Fibroblast of lung (primary cell): ENCODE measurements at places on chromosomes 4 and X. TPM values are rescaled to one million over a fixed set of nuclear protein-coding genes. Genes with fewer than 3 reads are reported as not detected.

DNA sequence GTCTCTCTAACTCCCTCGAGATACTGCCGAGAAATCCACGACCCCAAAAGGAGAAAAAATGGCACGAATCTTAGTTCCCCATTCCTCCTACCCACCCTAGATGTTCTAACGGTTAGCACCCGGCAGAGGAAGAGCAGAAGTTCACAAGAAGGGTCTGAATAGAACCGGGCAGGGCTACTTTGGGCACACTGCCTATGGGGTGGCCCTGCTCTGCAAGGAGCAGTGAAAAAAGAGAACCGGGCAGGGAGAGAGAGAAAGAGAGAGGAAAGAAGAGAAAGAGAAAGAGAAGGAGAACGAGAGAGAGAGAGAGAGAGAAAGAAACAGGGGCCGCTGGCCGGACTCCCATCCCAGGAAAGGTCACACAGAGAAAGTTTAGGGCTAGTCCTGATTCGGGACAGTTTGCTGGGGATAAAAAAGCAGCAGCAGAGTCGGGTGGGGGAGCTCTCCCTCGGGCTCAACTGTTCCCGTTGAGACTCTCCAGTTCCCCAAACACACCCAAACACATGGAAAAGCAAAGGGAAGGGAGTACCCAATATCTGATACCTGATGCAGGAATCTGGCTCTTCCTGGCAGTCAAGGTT, 468 bp downstream of the GLA start:
- DNase-seq = no peak

GRCh38 chrX:37640142-37640541, 45.4 kb upstream of the XK start:
- no peak for DNase-seq

DNA sequence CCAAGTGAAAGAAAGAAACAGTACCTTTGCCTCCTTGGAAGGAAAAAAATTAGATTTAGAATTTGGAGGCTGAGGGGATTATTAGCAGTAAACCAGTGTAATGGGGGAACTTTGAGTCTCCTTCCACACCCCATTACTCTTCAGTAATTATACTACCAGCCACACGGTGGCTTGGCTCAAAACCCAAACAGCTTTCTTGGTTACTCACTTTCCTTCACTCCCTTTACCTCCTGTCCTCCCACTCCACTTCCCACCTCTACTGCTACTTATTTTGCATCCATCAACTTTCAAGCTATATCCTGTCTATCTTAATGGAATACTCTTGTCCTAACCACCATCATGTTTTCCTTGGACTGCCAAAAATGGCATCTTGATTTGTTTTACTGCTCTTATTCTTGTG, 310.6 kb upstream of the AADAT start:
- DNase-seq = no peak

GRCh38 chr4:79653871-79654270, 245.8 kb upstream of the GK2 start:
- no peak for DNase-seq

- no peak for DNase-seq
These were observed 211.4 kb downstream of the FSTL5 start for GRCh38 chr4:161952382-161952781.

DNA sequence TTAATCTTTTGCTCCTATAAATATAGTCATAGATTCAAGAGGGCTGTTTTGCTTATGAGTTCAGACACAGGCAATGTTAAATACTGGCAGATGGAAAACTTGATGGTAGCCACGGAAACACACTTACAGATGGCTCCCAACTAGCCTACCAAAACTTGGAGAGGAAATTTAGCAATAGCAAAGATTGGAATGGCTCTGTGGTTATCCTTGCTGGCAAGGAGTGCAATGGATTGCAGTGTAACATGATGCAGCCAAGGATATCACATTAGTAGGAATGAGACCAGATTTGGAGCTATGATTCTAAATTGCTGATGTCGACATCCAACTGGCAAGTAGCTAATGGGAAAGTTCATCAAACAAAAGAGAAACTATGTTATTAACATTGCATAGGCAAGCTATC, 791.0 kb upstream of the DIAPH2 start:
- DNase-seq = peak; percentile 28

GRCh38 chr4:112951362-112952312, 97.8 kb upstream of the ANK2 start:
- peak; percentile 3 for DNase-seq

DNA sequence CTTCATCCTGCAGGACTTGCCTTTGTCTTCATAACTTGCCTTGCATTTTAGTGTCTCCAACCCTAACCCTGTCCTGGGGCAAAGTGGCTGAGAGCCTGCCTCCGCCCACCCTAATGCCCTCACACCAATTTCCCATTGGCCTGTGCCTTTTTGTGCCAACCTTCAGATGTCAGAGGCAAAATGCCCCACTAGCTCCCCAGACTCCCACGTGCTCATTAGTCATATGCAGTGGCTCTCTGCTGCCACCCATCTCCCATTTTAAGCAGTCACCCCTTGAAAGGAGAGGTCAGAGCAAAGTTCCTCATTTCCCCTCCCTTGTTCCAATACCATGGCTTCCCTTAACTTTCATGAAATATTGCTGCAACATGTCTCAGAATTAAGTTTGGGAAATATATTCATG, 74.8 kb upstream of the PASD1 start:
- DNase-seq = no peak

GRCh38 chrX:118530219-118530911, 34.8 kb downstream of the DOCK11 start:
- DNase-seq = peak; percentile 65

GRCh38 chr4:164402554-164402953, 351.4 kb upstream of the SMIM31 start:
- DNase-seq = peak; percentile 27

GRCh38 chrX:102126863-102127262, 1.4 kb downstream of the TCEAL2 start:
- DNase-seq = no peak

Gene CFAP47
- polyA plus RNA-seq = not detected in 2 replicates
